ENCODE measurements at places on chromosomes 7 and 10. TPM values are rescaled to one million over a fixed set of nuclear protein-coding genes. Genes with fewer than 3 reads are reported as not detected.
A peak's percentile ranks its signal among the peaks of the same experiment; 100 is the strongest.

DNA sequence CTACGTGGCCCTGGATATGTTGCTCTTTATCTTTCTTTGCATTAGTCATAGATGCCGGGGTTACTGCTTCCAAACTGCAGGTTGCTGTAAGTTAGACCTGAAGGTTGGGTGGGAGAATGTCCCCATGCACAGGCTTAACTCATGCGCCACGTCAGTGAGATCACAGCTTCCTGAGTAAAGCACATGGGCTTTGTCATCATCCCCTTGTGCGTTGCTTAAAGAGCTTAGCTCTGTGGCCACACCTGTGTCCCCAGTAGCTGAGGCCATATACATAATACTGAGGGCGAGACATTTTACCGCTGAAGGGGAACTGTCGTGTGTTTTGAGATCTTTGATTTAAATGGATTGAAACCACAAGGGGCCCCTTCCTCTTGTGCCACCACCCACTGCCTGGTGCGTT is 45.8 kb upstream of the BTBD16 start:
- DNase-seq = no peak

DNA sequence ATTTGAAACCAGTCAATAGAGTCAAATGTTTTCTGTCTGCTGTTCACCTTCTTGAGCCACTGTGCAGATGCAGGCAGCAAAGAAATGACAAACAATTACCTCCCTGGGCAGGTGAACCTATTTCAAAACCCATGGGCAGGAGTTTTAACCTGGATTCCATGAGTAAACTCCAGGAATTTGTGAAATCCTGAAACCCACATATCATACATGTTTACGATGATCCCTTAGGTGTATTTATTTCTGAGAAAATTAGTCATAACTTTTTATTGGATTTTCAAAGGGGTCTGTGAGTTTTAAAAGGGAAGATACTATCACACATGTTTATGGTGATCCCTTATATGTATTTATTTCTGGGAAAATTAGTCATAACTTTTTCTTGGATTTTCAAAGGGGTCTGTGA is 59.8 kb downstream of the ARL5B start:
- DNase-seq = no peak

DNA sequence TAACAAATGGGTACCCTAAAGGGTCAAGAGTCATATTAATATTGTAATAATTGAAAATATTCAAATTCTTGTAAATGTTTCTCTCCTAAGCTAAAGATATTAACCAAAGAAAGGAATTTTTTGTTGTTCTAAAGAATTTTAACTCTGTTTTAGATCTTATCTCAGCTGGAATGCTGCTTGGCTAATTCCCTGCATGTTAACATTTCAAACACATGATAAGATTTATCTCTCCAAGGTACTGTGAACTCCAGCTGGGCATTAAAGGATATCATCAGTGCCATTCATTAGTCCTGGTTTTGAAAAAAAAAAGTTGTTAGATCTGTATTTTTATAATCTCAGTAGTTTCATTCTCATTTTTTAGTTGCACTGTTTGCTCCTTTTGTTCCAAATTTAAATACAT is 76.9 kb downstream of the MAPK8 start:
- no peak for DNase-seq

DNA sequence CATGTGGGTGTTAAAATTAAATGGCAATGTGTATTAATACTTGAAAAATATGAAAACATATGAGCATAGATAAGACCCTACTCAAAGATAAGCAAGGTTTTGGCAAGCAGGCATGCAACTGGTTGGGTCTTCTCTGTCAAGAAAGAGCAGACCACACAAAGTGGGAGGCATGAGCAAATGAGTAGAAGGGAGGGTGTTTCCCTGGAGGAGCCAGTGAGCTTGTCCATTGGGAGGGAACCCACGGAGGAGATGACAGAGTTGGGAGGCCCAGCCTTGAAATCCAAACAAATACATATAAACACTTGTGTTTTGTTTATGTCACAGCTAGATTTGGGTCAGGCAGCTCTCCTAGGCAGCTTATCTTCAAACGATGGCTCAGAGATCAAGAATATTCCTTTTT is 134.5 kb upstream of the CXCL12 start:
- no peak for DNase-seq

DNA sequence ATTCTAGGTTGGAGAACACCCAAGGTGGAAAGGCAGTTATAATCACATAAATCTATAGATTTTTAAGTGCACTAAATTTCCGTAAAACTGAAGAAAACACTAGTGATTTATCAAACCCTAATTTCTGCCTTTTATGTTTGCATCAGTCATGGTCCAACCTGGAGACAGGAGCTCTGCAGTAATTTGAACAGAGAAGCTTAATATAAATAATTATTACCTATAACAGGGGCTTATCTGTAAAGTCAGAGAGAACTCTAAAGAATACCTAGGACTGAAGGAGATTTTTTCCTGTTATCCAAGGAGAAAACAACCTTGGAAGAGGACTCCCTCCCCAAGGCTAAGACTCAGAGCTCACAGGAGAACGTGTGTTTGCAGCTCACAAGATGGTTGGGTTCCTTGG is 95.1 kb downstream of the MPP7 start:
- no peak for DNase-seq

DNA sequence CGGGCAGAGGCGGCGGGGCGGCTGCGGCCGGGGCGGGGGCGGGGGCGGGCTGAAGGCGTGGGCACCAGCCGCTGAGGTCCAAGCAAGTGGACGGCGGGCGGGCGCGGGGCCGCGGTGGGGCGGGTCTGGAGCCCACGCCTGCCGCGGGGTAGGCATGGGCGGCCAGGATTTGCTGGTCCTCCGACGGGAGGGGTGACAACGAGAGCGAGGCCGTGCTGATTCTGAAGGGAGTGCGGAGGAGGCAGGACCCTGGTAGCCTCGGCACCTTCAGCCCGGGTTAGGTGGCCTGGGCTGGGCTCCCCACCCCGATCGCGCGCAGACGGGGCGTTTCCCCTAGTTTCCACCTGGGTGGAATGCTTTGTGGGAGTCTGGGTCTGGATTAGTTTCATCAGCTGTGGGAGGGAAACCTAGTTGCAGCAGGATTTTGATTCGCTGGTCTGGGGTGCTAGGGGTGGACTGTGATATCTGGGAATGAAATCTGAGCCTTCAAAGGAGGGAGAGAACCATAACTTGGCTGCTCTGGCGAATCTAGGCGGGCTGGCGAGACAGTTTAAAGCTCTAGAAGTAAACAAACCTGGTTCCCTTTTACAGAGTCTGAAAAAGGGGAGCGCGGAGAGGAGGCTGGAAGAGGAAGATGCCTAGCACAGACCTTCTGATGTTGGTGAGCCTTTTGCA is 609 bp downstream of the SGPL1 start:
- peak; percentile 85 for DNase-seq

- no peak for DNase-seq
Observed at GRCh38 chr10:79308016-79308415, 39.3 kb upstream of the PPIF start.

GRCh38 chr10:58644311-58644710 is 131.6 kb downstream of the BICC1 start:
- no peak for DNase-seq

DNA sequence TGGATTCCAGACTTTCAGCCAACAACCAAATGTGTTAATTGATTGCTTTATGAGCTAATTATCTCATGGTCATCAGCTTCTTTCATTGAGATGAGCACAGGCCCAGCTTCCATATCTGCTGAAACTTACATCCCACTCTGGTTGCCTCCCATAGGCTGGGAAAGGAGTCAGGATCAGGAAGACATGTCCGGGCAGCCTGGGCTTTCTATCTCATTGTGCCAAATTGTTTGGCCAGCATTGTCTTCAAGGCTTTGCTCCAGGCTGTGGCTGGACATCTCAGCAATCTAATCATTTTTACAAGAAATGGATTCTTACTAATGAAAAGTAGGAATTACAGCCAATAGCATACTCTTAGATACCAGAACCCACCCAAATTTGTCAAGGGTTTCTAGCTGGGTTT is 295.2 kb downstream of the CXCL12 start:
- no peak for DNase-seq

DNA sequence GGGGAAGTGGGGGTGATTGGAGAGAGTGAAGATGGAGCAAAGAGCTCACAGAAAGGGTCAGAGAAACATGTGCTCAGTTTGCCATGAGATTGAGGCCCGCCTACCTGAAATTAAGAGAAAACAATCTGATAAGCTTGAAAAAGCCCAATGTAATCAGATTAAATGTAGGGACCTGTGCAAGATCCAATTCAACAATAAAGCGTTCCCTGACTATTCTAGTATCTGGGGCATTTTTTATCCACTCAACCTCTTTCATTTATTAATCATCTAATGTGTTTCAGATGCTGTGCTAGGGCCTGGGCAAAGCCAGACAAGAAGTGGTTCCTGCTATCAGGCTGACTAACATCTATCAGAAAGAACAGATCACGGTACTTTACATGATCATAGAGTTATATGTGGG is 238.4 kb upstream of the MYO3A start:
- DNase-seq = no peak

GRCh38 chr7:135775230-135775629 is 26.6 kb upstream of the FAM180A start:
- no peak for DNase-seq

GRCh38 chr7:91083855-91084644 is 180.2 kb upstream of the FZD1 start:
- DNase-seq = no peak

DNA sequence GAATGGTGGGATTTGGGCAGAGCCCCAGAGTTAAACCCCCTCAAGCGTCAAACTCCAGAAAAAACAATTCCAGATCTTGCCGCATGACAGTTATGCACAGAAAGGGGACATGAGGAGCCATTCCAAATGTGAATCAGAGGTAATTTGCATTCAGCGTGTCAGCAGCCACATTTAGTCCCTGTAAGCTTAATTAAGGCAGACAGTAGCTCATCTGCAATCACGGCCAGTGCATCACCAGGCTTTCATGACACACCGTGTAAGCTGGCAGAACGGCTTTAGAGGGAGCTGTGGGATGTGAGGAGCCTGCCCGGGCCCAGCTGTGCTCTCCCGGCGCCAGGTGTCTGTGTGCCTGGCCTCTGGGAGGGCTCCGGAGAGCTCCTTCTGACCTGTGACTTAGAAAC is 18.7 kb upstream of the PRKAG2 start:
- peak; percentile 28 for DNase-seq

DNA sequence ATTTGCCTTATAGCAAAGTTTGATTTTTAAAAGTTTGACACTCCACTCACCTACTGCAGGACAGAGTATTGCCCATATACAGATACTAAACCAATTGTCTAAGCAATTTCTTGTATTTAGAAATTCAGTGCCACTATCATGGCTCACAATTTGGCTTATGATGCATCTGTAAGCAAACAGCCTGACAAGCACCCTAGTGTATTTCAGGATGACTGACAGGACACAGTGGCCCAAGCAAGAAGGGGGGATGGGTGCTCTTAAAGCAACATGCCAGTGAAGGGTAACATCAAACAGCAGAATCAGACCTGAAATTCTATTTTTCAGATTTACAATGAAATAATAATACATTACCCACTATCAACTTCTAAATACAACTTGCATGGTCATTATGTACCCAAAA is 30.5 kb downstream of the CTNNA3 start:
- DNase-seq = no peak

GRCh38 chr10:125721035-125721434 is 1.5 kb downstream of the EDRF1 start:
- DNase-seq = no peak

GRCh38 chr7:27091105-27091504 is 4.7 kb downstream of the HOXA1 start:
- DNase-seq = no peak

- DNase-seq = no peak
Observed at GRCh38 chr10:123781324-123781900, 110.2 kb downstream of the CPXM2 start.

- DNase-seq = no peak
Observed at GRCh38 chr10:69269761-69270160, 8.5 kb upstream of the HK1 start.

DNA sequence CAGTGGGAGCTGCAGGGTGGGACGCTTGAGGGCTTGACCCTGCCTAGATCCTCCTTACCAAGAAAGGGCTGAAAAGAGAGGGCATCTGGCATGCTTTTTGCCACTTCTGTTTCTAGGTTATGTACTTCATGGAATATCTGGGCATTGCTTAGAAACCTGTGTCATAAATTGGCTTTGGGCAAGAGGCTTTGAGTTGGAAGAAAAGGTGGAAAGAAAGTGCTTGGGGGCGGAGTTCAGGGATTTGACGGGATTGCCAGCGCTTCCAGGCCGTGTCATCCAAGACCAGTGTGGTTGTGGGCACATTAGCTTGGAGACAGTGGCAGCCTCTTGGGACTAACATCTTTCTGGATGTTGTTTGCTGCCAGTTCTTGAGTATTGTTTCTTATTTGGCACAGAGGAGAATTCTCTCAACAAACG is 825 bp downstream of the ZNF862 start:
- DNase-seq = peak; percentile 34

DNA sequence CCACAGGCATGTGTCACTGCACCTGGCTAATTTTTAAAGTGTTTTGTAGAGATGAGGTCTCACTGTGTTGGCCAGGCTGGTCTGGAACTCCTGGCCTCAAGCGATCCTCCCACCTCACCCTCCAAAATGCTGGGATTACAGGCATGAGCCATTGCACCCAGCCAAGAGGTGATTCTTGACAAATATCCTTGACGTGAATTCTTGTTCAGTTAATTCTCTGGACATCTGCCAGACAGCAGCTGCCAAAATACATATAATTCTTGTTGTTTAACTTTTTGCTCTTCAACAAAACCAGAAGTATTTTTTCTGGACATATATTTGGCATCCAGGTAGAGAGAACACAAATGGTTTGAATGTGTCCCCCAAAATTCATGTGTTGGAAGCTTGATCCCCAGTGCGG is 3.2 kb downstream of the ACADSB start:
- no peak for DNase-seq

DNA sequence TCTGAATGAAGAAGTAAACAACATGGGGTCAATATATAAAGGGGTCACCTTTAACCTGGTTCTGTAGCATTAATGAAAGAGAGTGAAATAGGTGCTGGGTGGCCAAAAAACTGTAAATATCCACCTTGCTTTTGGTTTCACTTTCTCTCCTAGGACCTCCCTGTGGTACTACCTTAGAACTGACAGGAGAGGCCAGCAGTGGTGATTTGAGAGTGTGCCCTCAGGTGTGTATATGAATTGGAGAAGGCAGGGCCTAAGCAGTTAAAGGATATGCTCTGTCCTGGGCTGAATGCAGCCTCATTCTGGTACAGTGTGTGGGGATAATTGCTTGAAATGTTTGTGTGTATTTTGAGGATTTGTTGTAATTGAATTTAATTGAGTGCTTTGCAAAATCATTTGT is 62.0 kb downstream of the BBS9 start:
- DNase-seq = no peak

DNA sequence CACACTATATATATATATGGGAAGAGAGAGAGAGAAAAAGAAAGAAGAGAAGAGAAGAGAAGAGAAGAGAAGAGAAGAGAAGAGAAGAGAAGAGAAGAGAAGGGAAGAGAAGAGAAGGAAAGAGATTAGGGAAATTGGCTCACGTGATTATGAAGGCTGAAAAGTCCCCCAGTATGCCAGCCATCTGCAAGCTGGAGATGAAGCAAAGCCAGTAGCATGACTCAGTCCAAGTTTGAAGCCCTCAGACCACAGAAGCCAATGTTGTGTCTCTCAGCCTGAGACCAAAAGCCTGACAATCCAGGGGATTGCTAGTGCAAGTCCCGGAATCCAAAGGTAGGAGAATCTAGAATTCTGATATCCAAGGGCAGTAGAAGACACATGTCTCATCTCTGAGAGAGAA is 206.3 kb upstream of the PRSS1 start:
- no peak for DNase-seq

GRCh38 chr10:23692736-23693135 is 253.9 kb downstream of the OTUD1 start:
- no peak for DNase-seq

The RELN gene
- total RNA-seq = 0.02 TPM

The LRRD1 gene
- not detected for total RNA-seq

The MCM10 gene
- 44.5 TPM for total RNA-seq

The EMX2 gene
- 22.7 TPM for total RNA-seq

The ITGB8 gene
- 5.3 TPM for total RNA-seq

The PSD gene
- total RNA-seq = 0.09 TPM

The NIPSNAP2 gene
- 69.0 TPM for total RNA-seq

The SLC16A9 gene
- total RNA-seq = 48.5 TPM
